ENCODE measurements at places on chromosomes 3 and 15.
A peak's percentile ranks its signal among the peaks of the same experiment; 100 is the strongest.

DNA sequence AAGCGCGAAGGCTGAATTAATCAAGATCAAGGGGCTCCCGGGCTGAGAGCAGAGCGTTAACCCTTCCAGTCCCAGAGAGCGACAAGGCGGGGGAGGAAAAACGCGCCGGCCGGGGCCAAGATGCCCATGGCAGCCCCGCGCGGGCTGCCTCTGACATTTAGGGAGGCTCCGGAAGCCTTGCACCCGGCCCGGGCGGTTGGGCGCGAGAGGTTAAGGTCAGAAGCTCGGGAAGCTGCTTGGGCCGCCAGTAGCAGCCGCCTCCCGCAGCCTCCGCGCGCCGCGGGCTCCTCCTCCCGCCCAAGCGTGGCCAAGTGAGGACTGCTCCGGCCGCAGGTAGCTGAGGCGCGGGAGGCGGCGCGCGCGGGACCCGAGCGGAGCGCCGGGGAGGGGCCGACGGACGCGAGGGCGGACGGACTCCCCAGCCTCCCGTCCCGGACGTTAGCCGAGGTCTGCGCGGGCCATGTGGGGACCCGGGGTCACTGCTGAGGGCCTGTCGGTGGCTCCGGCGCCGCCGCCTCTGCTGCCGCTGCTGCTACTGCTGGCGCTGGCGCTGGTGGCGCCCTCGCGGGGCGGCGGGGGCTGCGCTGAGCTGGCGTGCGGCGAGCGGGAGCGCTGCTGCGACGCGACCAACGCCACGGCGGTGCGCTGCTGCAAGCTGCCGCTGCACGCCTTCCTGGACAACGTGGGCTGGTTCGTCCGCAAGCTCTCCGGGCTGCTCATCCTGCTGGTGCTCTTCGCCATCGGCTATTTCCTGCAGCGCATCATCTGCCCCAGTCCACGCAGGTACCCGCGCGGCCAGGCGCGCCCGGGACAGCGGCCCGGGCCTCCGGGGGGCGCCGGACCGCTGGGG is at the start of gene C3orf80:
Gene C3orf80 (plus strand): TSS at position 247 of the 850 bp plus-strand sequence. CDS start 214 bp downstream, at position 461.
- peak; percentile 32 for DNase-seq

DNA sequence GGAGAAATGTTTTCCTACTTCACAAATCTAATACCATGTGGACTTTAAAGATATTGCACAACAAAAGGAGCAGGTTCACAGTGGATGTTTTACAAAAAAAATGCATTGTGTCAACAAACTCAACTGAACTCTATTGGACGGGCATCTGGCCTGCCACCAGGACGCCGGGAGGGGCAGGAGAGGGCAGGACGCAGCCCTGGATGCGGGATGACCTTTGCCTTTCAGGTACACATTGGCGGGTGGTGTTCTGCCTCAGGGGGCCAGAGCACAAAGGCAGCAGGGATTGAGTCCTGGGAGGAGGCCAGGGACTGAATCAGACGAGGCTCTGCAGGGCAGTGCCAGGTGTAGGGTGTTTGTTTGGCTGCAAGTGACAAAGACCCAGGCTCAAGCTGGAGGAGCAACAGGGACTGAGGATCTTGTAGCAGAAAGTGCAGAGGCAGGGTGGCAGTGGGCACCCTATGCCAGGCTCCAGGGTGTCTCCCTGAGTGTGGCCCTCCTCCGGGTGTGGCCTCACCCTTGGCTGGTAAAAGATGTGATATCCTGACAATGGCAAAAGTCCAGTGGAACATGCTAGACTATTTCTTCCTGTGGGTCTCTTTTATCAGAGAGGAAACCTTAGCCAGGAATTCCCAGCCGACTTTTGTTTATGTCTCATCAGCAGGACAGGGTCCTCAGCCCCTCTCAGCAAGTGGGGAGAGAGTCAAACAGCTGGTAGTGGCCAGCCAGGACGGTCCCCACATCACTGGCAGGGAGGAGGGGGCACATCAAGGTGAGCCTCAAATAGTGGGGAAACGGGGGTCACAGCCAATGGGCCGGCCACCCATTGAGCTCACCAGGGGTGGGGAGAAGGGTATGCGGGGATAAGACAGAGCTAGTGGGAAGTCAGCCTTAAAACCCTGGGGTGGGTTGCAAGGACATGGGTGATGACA is 29.7 kb upstream of the KLF13 start:
- no peak for DNase-seq

- no peak for DNase-seq
Measured at GRCh38 chr15:57533448-57533799, 58.3 kb upstream of the MYZAP start.

DNA sequence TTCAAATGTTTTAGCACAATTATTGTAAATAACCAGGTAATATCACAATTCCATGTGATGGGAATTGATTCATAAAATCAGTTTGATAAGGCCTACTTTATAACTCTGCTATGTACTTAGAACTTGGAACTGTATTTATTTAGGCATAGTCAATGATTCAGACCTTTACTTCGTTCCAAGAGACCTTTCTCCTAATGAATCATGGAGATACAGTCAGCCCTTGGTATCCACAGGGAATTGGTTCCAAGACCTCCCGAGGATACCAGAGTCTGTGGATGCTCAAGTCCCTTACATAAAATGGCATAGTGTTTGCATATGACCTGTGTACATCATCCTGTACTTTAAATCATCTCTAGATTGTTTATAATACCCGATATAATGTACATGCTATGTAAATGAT is 60.8 kb upstream of the UMPS start:
- no peak for DNase-seq

DNA sequence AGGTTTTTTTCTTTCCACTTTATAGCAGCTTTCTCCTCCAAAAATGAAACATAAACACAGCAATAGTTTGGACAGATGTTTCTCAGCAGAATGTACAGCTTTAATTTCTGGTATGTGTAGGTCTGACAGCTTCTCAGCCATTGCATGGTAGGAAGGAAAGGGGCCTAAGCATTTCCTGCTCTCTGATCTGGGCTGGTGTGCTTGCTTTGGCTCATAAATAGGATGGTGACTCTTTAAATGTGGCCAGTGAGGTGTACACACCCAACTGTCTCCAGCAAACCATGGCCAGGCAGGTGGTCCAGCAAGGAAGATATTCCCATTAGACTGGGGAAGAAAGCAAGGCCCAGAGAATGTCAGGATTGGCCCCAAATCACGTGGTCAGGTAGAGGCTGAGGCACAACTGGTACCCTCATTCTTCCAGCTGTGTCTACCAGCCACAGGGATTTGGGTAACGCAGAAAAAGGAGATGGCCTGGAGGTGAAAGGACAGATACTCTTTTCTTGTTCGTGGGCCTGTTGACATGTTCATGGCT is 52.1 kb downstream of the ITGA11 start:
- no peak for DNase-seq

DNA sequence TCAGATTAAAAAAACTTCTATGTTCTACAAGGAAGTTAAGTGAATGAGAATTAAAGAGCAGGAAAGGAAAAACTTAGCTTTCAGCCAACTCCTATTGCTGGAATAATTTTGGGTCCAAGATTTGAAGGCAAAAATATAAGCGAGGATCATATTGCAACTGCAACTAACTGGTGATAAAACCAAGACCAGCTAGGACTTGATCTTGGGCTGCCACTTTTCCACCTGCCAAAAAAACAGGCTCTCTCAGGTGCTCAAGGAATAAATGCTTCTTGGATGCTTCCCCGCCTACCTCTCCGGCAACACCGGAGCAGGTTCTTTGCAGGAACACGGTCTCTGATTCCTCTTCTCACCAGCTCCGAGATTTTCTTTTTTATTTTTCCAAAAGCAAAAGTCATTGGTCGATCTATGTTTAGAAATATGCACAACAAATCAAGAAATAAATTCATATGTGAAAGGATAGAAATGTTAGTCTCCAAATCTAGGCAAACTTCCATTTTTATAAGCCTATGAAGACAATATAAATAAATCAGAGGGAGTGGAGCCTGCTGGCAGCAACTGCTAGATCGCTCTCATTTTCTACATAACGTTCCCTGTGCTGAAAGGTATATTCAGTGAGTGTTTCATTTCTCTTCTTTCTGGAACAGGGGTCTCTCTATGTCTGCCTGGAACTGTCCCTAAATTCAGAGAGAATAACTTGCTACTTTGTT is 241.9 kb downstream of the NTRK3 start:
- no peak for DNase-seq

GRCh38 chr15:67132276-67132675 is 66.9 kb downstream of the SMAD3 start:
- no peak for DNase-seq

DNA sequence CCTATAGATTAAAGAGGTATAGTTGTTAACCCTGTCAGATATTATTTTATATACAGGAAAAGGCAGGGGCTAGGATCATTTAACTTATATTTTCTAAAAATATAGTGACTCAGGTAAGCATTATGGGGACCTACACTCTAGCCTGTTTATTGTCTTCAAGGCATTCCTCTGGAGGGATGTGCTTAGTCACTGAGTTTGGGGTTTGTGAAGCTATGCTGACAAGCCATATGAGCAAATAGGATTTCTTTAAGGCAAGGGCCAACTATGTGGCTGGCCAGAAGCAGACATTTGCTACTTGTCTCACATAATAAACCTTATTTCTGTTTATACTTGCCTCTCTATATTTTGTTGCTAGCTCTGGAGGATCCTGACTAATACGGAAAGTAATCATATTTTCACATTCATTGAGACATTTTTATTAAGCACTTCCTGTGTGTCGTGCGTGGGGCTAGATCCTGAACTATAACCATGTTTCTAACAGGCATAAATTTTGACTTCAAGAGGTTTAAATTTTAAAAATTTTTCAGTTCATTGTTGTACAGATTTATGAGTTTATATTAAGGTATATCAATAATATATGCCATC is 153.4 kb downstream of the OTOL1 start:
- no peak for DNase-seq

Measured in stimulated activated CD8-positive, alpha-beta memory T cell treated with anti-CD3 and anti-CD28 coated beads, Interleukin-2, amount 100 ng/mL, for 48 hours (primary cell).